ENCODE measurements at places on chromosomes 1 and 21.
A peak's percentile ranks its signal among the peaks of the same experiment; 100 is the strongest.

- DNase-seq = no peak
These were observed 18.7 kb upstream of the POFUT2 start for GRCh38 chr21:45306453-45306831.

DNA sequence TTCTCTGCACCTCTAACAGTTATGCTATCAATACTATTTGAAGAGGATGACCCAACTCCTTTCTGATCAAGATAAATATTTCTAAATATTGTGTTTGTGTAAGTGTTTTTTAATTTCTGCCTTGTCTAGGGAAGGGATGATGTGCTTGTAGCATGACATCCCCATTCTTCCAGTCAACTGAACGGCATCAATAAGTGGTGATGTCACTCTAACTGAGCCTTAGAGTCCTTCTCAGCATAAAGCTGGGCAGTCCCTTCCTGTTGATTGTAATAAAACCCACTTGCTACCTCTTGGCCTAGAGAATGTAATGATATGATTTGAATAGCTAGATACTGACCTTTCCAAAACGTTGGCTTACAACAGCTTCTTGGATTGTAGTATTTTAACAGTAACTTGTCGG is 52.5 kb upstream of the KCNJ6 start:
- DNase-seq = no peak

DNA sequence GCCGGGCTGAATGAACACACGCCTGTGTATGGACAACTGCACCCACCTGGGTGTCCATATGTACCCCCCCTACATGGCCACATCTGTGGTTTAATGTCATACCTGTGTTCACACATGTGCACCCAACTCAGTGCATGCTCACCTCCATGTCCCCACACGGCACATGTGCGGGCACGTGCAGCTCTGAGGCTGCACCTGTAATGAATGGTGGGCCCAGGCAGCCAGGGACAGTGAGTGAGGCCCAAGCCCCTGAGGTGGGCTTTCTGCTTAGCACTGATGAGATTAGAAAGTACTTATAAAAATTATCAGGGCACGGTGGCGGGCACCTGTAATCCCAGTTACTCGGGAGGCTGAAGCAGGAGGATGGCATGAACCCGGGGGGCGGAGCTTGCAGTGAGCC is 42.5 kb upstream of the CSF3R start:
- DNase-seq = no peak

- no peak for DNase-seq
These were observed 52.4 kb upstream of the FMO3 start for GRCh38 chr1:171038284-171038683.

- no peak for DNase-seq
These were observed 37.3 kb upstream of the RUNX1 start for GRCh38 chr21:35086357-35086756.

DNA sequence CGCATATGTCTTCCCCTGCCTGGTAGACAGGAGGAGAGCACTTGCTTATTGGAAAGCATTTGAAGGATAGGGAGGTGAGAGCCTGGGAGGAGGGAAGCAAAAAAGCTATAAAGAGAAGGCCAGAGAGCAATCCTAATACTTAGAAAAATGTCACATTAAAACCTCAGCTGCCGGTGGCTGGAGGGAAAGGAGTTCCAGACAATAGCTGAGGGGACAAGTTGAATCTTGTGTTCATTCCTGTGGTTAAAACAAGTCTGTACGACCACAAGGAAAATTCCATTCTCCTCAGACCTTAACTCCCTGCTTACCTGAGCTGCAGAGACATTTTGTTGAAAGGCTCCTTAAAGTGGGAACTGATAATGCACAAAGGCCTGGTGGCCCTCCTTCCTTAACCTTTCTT is 218.8 kb upstream of the CAMK1G start:
- DNase-seq = no peak

DNA sequence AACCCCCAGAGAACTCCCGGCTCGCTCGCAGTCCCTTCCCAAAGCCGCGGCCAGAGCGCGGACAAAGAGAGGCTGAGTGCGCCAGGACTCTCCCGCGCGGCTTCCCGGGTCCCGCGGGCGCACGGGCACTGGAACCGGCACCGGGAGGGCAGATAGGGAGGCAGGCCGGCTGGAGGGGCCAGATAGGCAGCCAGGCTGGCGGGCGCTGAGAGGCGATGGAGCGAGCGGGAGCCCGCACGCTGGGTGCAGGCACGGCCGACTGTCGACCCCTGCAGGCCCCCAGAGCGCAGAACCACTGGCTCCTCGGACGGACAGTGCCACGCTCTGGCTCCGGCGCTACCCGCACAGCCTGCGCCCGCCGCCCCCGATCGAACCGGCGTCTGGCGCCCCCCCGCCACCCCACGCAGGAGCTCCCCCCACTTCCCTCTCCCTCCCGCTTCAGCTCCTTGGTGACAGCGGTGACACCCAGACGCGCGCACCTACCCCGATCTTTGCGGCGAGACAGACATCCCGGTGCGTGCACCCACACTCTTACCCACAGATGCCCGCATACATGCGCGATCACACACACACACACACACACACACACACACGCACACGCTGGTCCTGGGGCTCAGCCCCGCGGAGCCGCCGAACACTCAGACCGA is 534 bp downstream of the SLC6A9 start:
- peak; percentile 39 for DNase-seq
